ENCODE measurements at places on chromosomes 1 and 21.
A peak's percentile ranks its signal among the peaks of the same experiment; 100 is the strongest.

GRCh38 chr1:76627901-76628300 lies 239.4 kb upstream of the ST6GALNAC5 start:
- no peak for DNase-seq

DNA sequence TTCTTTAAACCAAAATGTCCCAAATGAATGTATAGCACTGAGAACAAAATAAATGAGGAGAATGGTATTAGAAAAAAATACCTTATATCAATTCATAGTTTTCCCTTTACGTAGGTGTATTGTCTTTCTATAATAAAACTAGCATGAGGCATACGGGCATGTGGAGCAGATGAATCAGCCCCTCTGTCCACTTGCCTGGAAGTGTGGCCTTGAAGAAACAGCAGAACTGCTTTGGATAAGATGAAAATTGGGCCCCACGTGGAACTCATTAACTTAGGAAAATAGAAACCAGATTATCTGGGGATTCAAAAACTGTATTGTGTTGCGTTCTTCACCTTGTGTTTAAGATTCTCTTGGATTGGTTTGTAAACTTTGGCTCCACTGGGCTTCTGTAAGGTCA lies 356.8 kb upstream of the B3GALT2 start:
- DNase-seq = no peak

- no peak for DNase-seq
Measured at GRCh38 chr1:180966312-180966711, 53.6 kb downstream of the KIAA1614 start.

DNA sequence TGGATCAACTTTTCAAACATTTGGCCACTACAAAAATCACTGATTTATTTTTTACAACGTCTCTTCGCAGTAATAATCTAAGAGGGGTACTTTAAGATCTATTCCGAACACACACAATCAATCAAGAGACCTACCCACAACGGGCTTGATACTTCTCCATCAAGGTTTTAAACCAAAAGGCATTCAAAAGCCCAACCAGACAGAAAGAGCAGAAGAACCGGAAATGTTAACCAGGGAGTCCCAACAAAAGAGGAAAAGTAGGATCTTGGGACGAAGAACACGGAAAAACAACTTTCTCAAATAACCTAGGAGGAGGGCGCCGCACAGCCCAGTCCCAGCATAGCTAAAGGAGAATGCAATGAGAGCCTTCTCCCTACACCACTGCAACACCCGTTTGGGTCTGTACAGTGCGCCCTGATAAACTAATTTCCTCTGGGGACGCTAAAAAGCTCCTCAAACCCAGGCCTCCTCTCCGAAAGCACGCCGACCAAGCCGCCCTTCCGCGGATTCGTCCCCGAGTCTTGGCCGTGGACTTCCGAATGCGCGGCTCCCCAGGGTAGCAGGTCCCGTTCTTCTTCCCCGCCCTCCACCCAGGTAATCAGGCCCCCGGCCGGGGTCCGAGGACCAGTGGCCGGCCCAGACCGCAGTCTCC lies 623 bp downstream of the RPL22 start:
- no peak for DNase-seq

- DNase-seq = no peak
Measured at GRCh38 chr1:219476116-219476515, 136.8 kb downstream of the ZC3H11B start.

GRCh38 chr1:180981596-180982387 lies 40.9 kb downstream of the STX6 start:
- no peak for DNase-seq

DNA sequence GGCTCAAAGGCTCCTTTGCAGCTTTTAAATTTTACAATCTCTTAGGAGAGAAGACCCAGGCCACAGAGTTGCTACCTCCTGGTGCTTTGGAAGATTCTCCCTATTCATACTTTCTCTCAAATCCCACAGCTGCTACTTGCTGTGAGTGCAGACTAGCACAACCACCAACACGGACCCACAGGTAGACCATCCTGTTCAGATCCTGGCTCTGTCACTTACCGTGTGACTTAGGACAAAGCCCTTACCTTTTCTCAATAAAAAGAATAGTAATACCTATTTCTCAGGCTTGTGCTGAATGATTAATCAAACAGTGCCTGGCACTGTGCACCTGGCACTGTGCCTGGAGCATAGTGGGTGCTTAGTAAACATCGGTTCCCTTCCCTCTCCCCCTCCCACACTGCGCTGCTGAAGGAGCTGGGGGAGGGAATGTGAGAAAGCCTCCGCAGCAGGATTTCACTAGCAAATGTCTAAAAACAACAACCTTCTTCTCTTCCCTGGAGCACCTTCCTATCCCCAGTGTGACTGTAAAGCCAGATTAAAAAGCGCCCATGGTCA lies 81.7 kb downstream of the PGM1 start:
- DNase-seq = no peak

GRCh38 chr1:117067533-117068370 lies 7.6 kb downstream of the TTF2 start:
- DNase-seq = peak; percentile 61

- no peak for DNase-seq
Measured at GRCh38 chr1:158806916-158807536, 24.1 kb upstream of the MNDA start.

- peak; percentile 27 for DNase-seq
Measured at GRCh38 chr1:118151312-118151937, 33.6 kb downstream of the SPAG17 start.

- DNase-seq = peak; percentile 12
Measured at GRCh38 chr1:200739702-200740570, 1.2 kb downstream of the CAMSAP2 start.

DNA sequence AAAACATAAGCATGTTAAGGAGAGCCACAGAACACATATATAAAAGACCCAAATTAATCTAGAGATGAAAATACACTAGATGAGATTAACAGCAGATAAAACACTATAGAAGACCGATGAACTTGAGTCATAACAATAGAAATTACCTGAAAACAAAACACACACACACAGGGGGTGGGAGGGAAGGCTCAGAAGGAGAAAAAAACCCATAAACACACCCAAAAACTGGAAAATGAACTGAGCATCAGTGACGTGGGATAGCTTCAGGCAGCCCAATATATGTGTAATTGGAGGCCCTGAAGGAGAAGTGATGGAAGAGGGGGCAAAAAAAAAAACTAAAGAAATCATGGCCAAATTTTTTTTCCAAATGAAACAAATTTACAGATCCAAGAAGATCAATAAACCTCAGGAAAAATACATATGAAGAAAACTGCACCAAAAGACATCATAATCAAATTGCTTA lies 11.4 kb downstream of the ALDH9A1 start:
- no peak for DNase-seq

- no peak for DNase-seq
Measured at GRCh38 chr1:172698224-172698623, 39.3 kb downstream of the FASLG start.

- DNase-seq = no peak
Measured at GRCh38 chr1:153933955-153934354, 11.2 kb upstream of the GATAD2B start.

DNA sequence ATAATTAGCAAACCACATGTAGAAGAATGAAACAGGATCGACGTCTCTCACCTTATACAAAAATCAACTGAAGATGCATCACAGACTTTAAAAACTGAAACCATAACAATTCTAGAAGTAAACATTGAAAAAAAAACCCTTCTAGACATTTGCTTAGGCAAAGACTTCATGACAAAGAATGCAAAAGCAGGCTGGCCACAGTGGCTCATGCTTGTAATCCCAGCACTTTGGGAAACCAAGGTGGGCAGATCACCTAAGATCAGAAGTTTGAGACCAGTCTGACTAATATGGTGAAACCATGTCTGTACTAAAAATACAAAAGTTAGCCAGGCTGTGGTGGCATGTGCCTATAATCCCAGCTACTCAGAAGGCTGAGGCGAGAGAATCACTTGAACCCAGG lies 1351.7 kb downstream of the MRPL39 start:
- no peak for DNase-seq

DNA sequence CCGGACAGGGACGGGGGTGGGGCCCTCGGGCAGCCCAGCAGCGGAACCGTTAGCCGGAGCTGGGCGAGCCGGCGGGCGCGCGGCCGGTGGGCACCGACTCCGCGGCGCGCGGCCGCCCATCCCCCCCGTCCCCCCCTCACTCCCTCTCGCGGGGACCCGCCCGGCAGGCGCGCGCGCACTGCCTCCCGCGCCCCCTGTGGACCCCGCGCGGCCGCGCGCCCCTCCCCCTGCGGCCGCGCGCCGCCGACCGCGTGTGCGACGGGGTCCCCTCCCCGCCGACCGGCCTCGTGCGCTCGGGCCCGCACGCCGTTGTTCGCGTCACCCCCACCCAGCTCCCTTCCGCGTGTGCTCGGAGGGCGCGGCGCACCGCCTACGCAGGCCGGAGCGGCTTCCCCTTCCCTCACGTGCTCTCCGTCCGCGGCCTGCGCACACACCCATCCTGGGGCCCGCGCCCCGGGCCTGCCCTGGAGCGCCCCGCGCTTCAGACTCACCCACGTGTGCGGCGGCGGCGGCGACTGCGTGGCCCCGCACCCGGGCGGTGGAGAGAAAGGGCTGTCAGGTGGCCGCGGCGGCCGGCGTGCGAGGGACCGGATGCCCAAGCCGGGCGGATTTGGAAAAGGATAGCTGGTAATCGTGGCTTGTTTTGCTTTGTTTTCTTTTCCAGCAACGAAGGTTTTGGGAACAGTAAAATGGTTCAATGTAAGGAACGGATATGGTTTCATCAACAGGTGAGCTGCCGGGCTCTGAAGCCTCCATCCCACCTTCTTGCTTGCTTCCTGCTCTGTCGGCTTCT lies 717 bp downstream of the YBX1 start:
- DNase-seq = peak; percentile 80

- peak; percentile 61 for DNase-seq
Measured at GRCh38 chr1:153532769-153533599, 2.8 kb downstream of the S100A6 start.

- peak; percentile 28 for DNase-seq
Measured at GRCh38 chr21:36881228-36881627, 85.2 kb downstream of the HLCS start.

GRCh38 chr1:30842697-30843354 lies 65.7 kb downstream of the SDC3 start:
- DNase-seq = no peak

DNA sequence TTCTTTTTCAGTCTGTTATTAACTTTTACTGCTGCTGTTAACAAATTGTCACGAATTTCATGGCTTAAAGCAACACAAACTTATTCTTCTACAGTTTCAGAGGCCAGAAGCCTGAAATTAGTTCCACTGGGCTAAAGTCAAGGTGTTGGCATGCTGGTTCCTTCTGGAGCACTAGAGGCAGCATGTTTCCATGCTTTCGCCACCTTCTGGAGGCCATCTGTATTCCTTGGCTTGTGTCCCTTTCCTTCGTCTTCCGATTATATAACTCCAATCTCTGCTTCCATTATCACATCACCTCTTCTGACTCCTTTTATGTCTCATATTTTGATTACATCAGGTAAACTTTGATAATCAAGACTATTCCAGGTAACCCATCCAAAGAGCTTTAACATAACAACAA lies 1742.1 kb downstream of the BRINP3 start:
- DNase-seq = no peak

DNA sequence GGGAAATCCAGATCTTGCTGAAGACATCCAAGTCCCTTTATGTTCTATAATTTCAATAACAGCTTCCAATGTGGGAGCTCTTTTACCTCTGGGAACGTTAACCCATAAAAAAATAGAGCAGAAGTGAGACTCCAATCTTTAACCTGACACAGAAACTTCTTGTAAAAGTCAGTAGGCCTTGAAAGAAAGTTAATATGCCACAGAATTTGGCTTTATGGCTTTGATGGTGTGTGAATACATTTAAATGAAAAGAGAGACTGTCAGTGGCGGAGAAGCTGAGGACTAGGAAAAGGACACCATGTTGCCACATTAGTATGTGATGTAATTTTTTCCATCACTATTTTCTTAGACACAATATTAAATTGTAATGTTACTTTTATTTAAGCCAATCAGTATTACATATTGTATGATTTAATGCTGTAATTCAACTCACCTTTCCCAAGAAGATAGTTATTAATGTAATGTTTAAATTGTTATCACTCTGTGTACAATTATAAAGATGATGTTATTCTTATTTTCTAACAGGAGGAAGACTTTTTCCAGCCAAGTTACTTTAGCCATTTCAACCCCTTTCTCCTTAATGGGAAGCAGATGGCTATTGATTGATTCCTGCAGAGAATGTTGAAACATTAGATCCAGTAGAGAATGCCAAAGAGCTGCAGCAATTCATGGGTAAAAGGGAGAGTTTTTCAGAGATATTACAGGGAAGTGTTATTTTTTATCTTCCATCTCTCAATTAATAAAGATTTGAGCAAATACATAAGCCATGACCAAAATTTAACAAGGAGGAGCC lies 17.5 kb upstream of the CLDN8 start:
- DNase-seq = no peak

DNA sequence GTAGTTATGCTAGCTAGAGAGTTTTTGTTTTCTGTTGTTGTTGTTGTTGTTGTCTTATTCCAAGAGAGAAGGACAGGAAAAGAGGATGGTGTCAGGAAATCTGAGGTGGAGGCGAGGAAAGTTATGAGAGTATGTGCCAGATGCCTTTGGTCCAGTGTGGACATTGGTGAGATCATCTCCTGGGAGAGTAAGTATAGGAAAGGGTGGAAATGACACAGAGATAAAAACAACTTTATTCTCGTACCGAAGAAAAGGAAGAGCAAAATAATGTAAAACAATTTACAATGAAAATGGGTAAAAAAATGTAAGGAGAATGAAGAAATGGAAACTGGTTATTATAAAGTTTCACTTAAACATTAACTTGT lies 97.4 kb upstream of the ADGRL2 start:
- no peak for DNase-seq

DNA sequence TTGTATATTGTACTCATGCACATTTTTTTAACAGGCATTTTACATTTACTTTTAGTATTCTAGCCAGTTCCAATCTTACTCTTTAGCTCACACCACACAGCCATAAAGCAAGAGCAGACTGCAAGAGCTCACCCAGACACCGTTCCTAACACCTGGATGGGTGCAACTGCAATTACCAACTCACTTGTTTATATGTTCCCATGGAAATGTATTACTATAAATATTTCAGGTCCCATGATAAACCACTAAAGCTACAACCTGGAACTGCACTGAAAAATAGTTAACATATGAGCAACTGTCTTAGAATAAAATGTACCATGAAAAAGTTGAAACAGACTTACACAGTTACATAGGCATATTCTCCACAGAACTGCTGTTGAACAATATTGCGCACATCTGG lies 30.8 kb downstream of the USP48 start:
- no peak for DNase-seq

GRCh38 chr1:117364240-117364639 lies 3.0 kb upstream of the MAN1A2 start:
- no peak for DNase-seq

GRCh38 chr1:115495625-115496024 lies 146.1 kb upstream of the VANGL1 start:
- DNase-seq = no peak

GRCh38 chr1:114758256-114758832 lies 560 bp upstream of the CSDE1 start:
- peak; percentile 13 for DNase-seq

DNA sequence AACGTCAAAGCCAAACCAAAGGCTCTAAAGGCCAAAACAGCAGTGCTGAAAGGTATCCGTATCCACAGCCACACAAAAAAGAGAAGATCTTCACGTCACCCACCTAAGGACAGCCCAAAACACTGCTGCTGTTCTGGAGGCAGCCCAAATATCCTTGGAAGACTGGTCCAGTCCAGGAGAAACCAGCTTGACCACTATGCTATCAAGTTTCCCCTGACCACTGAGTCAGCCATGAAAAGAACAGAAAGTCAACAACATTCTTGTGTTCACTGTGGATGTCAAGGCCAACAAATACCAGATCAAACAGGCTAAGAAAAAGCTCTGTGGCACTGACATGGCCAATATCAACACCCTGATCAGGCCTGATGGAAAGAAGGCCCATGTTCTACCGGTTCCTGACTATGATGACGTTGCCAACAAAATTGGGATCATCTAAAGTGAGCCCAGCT lies 32.1 kb downstream of the ARID4B start:
- DNase-seq = no peak

All from urothelium cell line (cell line).